ENCODE measurements at places on chromosomes 3 and 15.
A peak's percentile ranks its signal among the peaks of the same experiment; 100 is the strongest.

GRCh38 chr3:69364354-69364753 lies 21.5 kb downstream of the FRMD4B start:
- DNase-seq = no peak

GRCh38 chr3:52574056-52574965 lies 37.9 kb downstream of the UQCC5 start:
- no peak for DNase-seq

DNA sequence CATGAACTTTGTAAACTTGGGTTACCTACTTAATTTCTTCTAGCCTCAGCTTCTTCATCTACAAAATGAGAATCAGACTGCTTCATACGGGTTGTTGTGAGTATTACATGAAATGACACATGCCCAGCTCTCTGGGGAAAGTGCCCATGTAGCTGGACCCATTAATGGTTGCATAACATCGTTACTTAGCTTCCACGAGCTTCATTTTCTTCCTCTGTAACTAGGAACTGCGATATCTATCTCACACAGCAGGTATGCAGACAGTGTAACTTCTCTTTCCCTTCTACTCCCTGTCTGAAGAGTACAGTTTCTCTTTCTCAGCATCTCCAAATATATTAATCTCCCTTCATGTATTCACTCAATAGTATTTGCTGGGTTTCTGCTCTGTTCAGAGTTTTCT lies 37.9 kb upstream of the DLG1 start:
- DNase-seq = no peak

DNA sequence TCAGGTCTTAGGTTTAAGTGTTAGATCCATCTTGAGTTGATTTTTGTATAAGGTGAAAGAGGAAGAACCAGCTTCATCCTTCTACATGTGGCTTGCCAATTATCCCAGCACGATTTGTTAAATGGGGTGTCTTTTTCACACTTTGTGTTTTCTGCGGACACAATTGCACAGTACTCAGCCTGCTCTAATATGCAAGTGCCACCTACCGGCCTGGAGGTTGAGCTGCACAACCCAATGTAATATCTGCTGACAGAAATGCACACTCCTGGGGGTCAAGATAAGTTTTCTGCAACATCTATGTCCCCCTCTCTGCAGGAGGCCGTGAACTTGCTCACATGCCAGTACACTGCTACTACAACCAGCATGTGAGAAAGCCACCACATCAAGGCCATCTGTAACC lies 791.9 kb upstream of the ROBO1 start:
- no peak for DNase-seq

- DNase-seq = no peak
These were observed 86.2 kb downstream of the TGFBR2 start for GRCh38 chr3:30692498-30693130.

DNA sequence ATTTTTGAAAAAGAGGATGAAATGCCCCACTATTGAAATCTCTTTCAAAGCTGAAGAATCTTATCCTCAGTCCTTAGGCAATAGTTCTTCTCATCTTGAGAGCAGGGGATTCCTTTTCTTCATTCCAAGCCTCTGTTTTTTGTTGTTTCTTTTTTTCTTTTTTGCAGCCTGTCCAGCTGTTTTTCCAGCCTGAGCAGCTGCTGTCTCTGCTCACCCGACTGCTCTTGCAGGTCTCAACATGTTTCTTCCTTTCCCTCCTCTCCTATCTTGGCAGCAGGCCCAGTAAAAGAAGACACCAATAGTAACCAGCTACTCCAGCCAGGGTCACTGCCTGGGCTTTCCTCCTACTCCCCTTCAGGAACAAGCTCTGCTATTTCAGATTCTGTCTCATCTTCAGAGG lies 23.8 kb downstream of the MEX3B start:
- no peak for DNase-seq

- DNase-seq = no peak
These were observed 6.2 kb downstream of the DLG1 start for GRCh38 chr3:197292083-197292646.

- no peak for DNase-seq
These were observed 53.6 kb upstream of the LRRFIP2 start for GRCh38 chr3:37227870-37228549.

DNA sequence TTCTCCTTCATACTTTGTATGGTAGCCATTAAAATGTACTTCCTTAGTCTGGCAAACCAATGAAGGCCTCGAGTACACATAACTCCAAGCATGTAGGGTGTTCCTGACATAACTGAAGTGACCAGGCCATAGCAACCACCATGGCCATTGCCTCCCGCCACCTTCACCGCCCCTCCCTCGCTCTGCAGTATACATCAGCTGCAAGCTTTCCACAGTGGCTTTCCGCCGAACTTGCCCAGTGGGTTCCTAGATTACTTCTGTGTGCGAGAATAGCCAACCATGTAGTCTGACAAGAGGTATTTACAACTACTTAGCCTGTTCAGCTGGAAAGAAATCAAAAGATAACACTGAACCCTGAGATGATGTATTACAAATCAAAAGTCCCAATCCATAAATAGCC lies 3.4 kb upstream of the CTNNB1 start:
- no peak for DNase-seq

GRCh38 chr15:77224352-77224751 lies 153.4 kb upstream of the TSPAN3 start:
- DNase-seq = no peak

DNA sequence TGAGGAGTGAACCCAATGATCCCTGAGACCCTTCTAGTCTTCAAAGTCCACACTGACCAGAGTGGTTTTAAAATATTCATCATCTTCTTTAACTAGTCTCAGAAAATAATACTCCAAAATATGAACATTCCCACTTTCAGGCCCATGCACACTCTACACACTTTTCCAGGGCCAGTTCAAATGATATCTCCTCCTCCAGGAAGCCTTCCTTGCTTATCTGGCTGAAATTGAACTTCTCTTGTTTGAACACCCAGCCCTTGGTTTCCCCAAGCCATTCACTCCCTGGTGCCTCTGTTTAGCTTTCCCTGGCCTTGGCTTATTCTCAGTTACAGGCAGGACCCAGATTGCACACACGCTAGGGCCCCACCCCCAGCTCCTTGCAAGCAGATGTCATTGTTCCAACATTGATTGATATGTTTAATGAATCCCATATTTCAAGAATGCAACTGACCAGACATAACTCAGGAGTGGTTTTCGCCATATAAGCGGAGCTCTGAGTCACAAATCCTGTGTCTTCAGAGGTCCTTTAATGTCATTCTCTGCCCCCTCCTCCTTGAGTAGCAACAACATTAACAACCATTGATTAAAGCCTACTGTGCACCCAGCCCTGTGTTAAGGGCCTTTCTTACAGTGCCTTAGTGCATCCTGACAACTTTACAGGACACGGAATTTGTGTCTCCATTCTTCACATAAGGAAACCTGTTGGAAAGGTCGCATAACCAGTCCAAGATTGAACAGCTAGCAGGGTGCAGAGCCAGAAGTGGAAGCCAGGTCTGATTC lies 2.1 kb downstream of the ITGA11 start:
- no peak for DNase-seq

DNA sequence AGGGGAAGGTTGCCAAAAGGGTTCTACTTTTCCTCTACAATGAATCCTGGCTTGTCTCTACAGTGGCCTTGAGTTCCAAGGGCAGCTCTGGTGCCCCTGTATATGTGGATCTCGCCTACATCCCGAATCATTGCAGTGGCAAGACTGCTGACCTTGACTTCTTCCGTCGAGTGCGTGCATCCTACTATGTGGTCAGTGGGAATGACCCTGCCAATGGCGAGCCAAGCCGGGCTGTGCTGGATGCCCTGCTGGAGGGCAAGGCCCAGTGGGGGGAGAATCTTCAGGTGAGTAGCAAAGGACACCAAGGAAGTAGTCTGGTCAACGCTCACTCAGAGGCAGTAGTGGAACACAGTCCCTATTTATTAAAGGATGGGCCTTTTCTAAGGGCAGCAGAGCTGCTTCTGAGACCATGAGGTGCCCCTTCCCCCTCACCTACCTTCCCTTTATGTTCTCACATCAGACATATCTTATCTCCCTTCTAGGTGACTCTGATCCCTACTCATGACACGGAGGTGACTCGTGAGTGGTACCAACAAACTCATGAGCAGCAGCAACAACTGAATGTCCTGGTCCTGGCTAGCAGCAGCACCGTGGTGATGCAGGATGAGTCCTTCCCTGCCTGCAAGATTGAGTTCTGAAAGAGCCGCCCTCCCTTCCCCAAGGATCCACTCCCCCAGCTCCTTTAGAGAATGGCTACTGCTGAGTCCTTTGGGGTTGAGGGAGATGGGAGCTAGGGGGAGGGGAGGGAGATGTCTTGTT lies 12.4 kb downstream of the MAP1A start:
- no peak for DNase-seq

DNA sequence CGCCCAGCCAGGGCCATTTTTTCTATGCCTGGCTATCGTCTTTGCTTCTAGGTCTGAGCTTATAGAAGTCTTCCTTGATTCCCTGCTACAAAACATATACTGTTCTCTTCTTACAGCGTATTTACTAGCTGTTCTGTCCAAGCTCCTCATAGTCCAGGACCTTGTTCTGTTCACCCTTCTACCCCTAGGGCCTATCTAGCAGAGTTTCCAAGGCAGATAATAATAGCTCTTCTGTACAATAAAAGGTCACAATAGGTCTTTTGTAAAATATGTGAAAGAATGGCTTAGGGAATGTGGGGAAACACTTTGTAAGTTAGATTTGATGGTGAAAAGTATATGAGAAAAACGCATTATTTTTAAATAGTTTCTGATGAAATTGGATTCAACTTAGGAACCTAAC lies 158.2 kb downstream of the P3H2 start:
- DNase-seq = no peak

GRCh38 chr3:131690800-131691199 lies 188.0 kb upstream of the MRPL3 start:
- no peak for DNase-seq

DNA sequence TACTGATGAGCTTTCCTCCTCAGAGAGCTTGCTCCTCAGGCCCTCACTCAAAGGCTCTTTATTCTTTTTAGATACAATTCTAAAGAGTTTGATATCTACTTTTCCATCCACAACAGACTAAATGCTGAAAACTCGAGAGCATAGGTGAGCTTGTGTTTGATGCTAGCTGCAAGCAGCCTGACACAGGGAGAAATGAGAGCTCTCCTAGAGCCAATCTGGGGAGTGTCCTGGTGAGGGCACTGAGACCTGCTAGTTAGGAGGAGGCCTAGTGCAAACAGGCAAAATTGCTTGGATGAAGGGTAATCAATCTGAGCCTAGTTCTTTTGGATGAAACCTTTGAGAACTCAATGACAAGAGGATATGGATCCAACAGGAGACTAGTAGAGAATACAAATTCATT lies 300.8 kb downstream of the ZBTB20 start:
- no peak for DNase-seq

GRCh38 chr3:95717048-95717447 lies 1097.3 kb upstream of the EPHA6 start:
- no peak for DNase-seq

GRCh38 chr3:180523040-180523439 lies 78.9 kb upstream of the TTC14 start:
- DNase-seq = no peak

GRCh38 chr3:1292571-1293071 lies 199.8 kb downstream of the CNTN6 start:
- no peak for DNase-seq

- no peak for DNase-seq
These were observed 4.0 kb downstream of the CFAP100 start for GRCh38 chr3:126398423-126399350.

DNA sequence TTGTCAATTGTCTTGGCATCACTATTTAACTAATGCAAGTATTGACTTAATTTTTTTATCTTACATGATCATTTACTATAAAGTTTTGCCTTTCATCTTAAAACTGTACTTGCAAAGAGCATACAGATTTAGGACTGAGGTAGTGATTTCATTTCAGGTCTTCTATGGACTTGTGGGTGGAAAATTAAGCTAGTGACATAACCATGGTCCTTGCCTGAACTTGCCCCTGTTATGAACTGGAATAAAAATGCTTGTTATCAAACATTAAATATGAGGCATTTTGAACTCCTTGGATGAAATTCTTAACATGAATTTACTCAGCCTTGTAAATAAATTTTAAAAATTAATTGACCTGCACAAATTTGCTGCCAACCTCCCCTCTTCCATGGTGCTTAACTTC lies 712.0 kb downstream of the NAALADL2 start:
- no peak for DNase-seq

DNA sequence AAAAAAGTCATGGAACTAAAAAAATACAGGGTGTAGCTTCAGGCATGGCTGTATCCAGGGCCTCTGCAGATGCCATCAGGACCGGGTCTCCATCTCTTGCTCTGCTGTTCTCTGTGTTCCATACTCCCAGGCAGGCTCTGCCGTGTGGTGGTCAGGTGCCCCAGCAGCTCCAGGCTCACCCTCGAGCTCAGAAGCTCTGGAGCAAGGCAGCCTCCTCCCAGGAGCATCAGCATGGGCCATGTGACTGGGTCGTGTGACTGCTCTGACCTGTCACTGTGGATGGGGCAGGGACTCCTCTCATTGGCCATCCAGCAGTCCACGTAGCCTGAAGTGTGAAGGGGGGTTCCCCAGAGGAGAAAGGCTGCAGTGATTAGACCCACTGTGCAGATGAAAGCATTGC lies 8.5 kb downstream of the FBLN2 start:
- DNase-seq = no peak

- peak; percentile 44 for DNase-seq
These were observed 52.3 kb upstream of the HACD2 start for GRCh38 chr3:123637131-123637530.

DNA sequence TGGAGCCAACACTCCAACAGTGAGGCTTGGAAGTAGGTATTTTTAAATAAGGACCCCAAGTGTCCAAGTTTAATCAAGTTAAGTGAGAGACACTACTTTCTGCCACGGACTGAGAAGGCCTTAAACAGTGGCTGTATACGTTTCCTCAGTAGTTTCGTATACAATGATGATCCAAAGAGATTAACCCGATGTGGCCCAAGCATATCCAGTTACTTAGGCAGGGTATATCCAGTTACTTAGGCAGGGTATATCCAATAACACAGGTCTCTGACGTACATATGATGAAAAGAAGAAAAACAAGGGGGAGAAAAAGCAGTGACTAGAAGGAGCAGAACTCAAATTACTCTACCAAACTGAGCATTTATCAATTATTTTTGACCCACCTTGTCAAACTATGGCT lies 591.4 kb downstream of the FOXP1 start:
- DNase-seq = no peak

GRCh38 chr15:45091161-45091560 lies 22.8 kb downstream of the DUOX2 start:
- no peak for DNase-seq

- DNase-seq = no peak
These were observed 718.0 kb downstream of the TBL1XR1 start for GRCh38 chr3:176479248-176479647.

DNA sequence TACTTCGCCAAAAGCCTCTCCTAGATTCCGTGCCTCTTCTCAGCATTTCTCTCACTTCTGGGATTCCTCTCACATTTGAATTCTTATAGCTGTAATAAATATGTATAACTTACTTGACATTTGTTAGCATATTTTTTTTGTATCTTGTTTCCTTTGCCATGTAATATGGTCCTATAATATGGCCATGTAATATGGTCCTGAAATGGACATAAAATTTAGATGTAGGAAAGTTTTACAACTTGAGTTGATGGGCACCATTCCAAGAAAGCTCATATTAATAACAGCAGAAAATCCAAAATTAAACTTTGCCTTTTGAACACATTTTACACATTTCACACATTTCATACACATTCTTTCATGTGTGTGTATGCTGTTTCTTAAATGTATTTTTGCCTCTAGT lies 480.6 kb downstream of the RBMS3 start:
- DNase-seq = no peak

- DNase-seq = no peak
These were observed 36.5 kb downstream of the CAPN3 start for GRCh38 chr15:42395838-42396237.

Data from NT2/D1 (cell line).